ENCODE measurements at places on chromosomes 3 and 15.

GRCh38 chr15:92886815-92887214, 13.3 kb upstream of the CHD2 start:
- H3K4me1 ChIP-seq, result no peaks in the 10 kb centered on the region
- no peak for DNase-seq
- H3K36me3 ChIP-seq, result peaks cover 52% of the 10 kb centered on the region
- no peaks in the 10 kb centered on the region for H3K27me3 ChIP-seq

- no peak overlapping the region for H3K27ac ChIP-seq
- no peak overlapping the region for H3K4me3 ChIP-seq
- DNase-seq, result no peak
- H3K36me3 ChIP-seq, result no peaks in the 10 kb centered on the region
Measured at GRCh38 chr3:40979962-40980361, 219.3 kb upstream of the CTNNB1 start.

DNA sequence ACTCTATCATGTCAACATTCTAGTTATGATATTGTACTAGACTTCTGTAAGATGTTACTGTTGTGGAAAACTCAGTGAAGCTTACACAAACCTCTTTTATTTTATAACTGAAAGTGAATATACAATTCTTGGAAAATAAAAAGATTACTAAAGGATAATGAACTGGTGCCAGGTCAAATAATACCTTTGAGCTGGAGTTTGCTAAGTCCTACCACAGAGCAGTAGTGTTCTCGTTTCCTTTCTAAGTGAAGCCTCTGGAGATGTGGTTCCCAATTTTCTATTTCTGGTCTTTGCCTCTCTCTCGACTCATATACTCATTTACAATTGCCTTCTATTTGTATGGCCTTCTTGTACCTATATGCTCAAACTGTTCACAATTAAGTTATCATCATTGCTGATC, 942.9 kb downstream of the SQOR start:
- no peaks in the 10 kb centered on the region for H3K4me1 ChIP-seq
- no peak overlapping the region for H3K4me3 ChIP-seq
- H3K36me3 ChIP-seq, result no peaks in the 10 kb centered on the region
- no peak overlapping the region for H3K27ac ChIP-seq
- no peak for DNase-seq

DNA sequence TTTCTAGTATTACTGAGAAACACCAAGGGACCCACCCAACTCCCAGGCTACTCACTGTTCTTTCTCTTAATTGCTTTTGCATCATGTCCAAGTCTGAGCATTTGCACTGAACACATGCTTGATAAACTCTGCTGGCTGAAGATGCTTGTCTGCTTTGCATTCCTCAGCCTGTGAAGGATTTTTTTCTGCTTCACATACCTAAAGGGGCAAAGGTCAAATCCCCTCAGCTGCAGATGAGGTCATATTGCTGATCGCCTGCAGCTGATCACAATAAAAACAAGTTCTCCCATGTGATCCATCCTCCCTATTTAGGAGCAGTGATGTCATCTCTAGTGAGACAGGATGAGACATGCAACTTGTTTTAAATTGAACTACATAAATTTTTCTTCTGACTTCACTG, 84.6 kb upstream of the DCBLD2 start:
- H3K4me3 ChIP-seq, result no peak overlapping the region
- DNase-seq, result no peak
- no peaks in the 10 kb centered on the region for H3K4me1 ChIP-seq
- H3K36me3 ChIP-seq, result no peaks in the 10 kb centered on the region

GRCh38 chr3:19202303-19202702, 54.0 kb downstream of the KCNH8 start:
- no peak overlapping the region for H3K4me3 ChIP-seq
- DNase-seq, result no peak
- H3K27ac ChIP-seq, result no peak overlapping the region
- H3K36me3 ChIP-seq, result no peaks in the 10 kb centered on the region
- H3K27me3 ChIP-seq, result no peaks in the 10 kb centered on the region

GRCh38 chr3:127410137-127410488, 122.3 kb upstream of the PRR20G start:
- H3K27me3 ChIP-seq, result peaks cover 13% of the 10 kb centered on the region
- H3K36me3 ChIP-seq, result no peaks in the 10 kb centered on the region
- H3K4me3 ChIP-seq, result no peak overlapping the region
- no peaks in the 10 kb centered on the region for H3K4me1 ChIP-seq
- no peak for DNase-seq
